Activated T-cell treated with anti-CD3 and anti-CD28 coated beads for 4 hours (primary cell): ENCODE measurements at places on chromosomes 2 and 18.

DNA sequence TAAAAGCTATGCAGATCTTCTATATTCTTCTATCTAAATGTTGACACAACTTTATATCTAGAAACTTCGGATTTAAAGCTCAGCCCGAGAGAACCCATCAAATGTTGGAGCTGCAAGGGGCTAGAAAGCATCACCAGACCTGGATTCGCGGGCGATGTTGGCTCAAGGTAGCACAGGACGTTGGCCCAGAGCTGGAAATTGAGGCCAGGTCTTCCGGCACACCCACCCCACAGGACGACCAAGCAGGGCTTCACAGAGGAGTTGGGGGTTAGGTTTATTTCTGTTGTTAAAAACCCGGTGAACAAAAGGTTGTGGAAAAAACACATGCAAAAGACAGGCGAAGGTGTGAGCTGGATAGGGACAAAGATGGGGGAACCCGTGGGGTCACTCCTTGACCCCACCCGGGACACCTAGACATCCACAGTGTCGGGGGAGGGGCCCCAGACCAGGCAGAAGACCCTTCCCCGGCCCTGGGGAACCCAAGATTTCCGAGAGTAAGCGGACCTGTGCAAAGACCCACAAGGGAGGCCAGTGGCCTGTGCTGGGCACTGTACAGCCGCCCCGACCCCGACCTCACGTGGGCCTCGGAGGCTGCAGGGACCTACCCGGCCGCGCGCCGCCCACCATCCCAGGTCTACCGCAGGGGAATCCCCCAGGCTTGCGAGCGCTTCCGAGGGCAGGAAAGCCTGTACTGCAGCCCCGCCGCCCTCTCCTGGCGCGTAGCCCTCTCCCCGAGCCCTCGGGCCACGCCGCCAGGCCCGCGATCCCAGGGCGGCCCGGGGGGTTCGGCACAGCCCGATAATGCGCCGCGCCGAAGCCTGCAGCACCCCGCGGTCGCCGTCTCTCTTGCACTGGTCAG lies 1.8 kb upstream of the AGBL5 start:
- DNase-seq, result peak; percentile 51

DNA sequence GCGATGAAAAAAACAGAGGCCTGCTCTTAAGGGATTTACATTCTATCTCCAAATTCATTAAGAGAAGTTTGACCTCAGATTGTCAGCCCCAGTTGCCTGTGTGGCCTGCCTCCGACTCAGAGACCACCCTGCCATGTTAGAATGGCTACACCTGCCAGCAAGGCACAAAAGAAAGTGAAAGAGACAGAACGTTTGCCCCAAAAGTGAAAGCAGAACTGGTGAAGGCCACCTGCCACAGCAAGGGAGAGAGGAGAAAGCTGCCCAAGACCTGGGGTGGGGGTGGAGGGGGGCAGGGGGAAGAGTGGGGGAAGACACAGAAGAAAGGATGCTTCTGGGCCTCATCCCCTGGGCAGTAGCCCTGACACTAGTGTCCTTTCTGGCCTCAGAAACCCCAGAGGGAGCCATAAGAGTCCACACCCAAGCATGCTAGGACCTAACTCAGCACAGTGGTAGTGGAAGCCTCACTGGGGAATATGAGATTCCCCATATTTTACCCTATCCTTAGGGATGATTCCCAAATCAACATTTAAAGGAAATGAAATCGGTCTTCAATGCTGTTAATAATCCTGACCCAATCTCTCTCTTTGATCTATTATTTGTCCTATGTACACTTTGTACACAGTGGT lies 389.7 kb downstream of the TXNL1 start:
- DNase-seq, result no peak

- DNase-seq, result no peak
These were observed 103.4 kb downstream of the ALMS1 start for GRCh38 chr2:73489053-73489452.

GRCh38 chr18:52228166-52228565 lies 111.8 kb upstream of the DCC start:
- DNase-seq, result no peak

DNA sequence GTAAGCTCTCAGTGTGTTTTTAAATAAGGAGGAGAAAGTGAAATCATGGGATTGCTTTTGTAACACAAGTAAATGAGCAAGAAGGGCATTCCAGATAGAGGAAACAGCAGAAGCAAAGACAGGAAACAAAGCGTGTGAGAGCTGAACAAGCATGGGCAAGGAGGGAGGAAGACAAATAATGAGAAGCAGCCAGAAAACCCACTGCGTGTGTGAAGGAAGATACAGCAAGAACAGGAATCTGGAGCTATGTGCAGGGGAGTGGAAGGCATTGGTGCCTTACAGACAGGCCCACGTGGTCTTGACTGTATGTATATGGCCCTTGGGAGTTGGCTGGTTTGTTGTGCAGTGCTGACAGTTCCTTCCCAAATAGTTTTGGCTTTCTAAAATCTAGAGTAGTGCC lies 88.6 kb downstream of the AAK1 start:
- DNase-seq, result no peak

- no peak for DNase-seq
These were observed 329.5 kb downstream of the PAX3 start for GRCh38 chr2:221969087-221969829.

- no peak for DNase-seq
These were observed 418 bp downstream of the WDR75 start for GRCh38 chr2:189441709-189442074.

- DNase-seq, result no peak
These were observed 43.4 kb upstream of the LRP1B start for GRCh38 chr2:142174176-142174575.

- no peak for DNase-seq
These were observed 32.2 kb downstream of the SGPP2 start for GRCh38 chr2:222456479-222457077.

GRCh38 chr2:224954980-224955379 lies 87.3 kb downstream of the DOCK10 start:
- DNase-seq, result no peak

DNA sequence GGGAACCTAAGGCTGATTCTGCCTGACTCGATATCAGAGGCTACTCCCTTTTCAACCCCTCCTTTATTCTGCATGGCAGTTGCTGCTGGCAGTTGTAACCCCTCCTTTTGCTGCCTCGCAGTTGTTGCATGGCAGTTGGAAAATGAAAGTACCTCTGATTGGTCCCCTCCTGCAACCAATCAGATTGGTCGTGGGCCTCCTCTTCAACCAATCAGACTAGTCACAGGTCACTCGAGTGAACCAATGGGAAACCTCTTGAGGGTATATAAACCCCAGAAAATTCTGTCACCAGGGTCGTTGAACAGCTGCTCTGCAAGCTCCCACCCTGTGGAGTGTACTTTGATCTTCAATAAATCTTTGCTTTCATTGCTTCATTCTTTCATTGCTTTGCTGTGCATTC lies 294.3 kb upstream of the SLC8A1 start:
- DNase-seq, result no peak

- no peak for DNase-seq
These were observed 4.9 kb downstream of the CEBPZOS start for GRCh38 chr2:37201208-37201607.

GRCh38 chr2:11481789-11482472 lies 16.0 kb upstream of the E2F6 start:
- no peak for DNase-seq

- DNase-seq, result no peak
These were observed 13.6 kb downstream of the PTPN18 start for GRCh38 chr2:130369311-130369964.

- no peak for DNase-seq
These were observed 479.3 kb downstream of the PTPRM start for GRCh38 chr18:8046441-8046840.

DNA sequence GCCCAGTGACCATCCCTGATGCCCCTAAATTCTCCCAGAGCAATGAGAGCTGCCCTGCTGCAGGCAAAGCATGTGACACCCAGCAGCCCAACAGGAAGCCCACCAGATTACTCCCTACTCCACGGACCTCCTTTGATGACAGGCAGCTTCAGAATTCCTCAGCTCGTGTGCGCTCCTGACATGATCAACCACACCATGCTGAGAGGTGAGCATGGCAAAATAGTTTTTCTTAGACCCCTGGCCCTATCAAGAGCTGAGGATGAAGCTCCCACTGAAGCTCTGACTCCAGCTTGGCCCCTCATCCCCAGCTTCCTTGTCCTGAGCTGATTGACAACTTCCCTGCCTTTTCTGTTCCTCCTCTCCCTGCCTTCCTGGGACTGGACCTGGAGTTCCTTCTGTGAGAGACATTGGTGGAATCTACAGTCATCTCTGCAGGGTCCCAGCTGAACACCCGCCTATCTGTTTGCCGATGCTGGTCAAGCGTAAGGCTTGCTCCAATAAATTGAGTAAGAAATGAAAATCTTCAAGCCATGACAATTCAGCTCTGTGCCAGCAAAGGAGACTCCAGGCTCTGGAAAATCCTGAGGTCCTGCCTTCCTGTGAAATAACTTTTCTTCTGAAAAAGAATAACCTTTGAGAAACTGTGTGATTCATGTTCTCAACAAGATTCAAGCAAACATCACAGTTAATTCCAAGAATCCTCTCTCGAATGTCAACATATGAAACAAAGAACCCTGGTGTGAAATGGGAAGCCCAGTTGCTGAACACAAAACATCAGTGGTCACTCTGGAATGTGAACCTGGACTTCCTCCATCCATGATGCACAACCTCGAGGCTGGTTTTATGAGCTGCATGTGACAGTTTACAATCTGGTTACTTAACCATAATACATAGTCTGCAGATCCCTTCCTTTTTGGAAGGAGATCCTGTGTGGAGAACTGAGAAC lies 201.1 kb downstream of the SPP2 start:
- no peak for DNase-seq

DNA sequence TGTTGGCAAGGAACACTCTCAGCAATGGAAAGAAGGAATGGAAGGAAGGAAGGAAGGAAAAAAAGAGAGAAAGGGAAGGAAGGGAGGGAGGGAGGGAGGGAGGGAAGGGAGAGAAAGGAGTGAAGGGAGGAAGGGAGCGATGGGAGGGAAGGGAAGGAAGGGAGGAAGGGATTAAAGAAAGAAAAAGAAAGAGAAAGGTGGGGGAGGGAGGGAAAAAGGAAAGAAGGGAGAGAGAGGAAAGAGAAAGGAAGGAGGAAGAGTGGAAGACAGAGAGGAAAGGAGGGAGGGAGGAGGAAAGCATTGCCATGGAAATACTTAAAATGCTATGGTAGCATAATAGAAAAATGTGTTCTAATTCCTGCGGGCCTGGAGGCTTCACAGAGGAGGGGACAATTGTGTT lies 22.4 kb downstream of the TTR start:
- no peak for DNase-seq

GRCh38 chr18:48848641-48849143 lies 102.1 kb downstream of the SMAD7 start:
- DNase-seq, result no peak

- no peak for DNase-seq
These were observed 266.9 kb upstream of the DSEL start for GRCh38 chr18:67783196-67783946.

DNA sequence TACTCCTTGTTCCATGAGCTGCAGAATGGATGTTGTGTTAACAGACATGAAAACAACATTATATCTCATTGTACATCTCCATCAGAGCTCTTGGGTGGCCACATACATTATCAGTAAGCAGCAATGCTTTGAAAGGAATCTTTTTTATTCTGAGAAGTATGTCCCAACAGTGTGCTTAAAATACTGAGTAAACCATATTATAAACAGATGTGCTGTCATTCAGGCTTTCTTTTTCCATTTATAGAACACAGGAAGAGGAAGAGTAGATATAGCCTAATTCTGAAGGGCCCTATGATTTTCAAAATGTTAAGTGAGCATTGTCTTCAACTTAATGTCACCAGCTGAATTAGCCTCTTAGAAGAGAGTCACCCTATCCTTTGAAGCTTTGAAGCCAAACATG lies 44.3 kb upstream of the CABYR start:
- no peak for DNase-seq

GRCh38 chr2:71546777-71547281 lies 93.5 kb downstream of the DYSF start:
- DNase-seq, result no peak

DNA sequence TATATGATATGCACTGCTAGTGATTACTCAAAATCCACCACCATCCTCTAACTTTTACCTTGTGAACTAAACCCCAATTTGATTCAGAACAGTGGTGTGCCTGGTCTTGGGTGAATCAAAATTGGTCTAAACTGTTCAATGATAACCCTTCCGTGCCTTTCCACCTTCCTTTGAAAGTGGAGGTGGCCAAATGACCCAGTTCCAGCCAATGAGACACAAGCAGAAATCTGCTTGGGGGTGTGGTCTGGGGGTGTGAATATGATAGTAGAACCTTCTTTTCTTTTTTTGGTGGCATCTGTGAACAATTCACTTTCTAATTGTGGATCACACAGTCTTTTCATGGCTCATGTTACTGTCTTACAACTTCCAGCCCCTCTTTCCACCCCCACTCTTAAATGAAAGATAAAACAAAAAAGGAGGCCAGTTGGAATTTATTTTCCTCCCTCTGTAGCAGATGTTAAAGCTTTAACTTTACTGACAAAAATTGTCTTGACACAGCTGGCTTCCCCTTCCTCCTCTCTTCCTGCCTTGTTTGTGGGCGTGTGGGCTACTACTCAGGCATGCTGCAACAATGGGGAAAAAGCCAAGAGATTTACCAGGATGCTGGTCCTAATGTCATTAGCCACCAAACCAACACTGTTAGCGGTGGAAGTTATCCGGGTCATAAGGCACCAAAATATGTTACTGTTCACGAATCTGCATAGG lies 58.8 kb upstream of the ANKRD44 start:
- no peak for DNase-seq

- no peak for DNase-seq
These were observed 112.1 kb upstream of the FHL2 start for GRCh38 chr2:105510761-105511528.

DNA sequence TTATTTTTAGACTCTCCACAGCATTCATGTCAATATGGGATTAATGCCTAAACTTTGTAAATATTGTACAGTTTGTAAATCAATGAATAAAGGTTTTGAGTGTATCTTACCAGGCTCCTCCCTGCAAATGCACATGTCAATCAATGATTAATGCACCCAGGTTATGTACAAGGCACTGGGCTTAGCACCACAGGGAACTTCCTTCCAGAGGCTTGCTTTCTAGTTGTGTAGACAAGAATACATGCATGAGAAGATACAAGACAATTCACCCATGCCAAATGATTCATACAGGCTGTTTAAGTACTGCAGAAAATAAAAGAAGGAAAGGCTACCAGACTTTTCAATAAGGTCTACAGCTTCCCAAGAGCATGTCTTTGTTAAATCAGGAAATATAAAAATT lies 114.1 kb downstream of the MMADHC start:
- no peak for DNase-seq

GRCh38 chr2:150224321-150224720 lies 263.1 kb downstream of the RND3 start:
- no peak for DNase-seq

- no peak for DNase-seq
These were observed 3.9 kb downstream of the ASIC4 start for GRCh38 chr2:219517954-219518778.
